ENCODE measurements at places on chromosomes 2 and 18.

DNA sequence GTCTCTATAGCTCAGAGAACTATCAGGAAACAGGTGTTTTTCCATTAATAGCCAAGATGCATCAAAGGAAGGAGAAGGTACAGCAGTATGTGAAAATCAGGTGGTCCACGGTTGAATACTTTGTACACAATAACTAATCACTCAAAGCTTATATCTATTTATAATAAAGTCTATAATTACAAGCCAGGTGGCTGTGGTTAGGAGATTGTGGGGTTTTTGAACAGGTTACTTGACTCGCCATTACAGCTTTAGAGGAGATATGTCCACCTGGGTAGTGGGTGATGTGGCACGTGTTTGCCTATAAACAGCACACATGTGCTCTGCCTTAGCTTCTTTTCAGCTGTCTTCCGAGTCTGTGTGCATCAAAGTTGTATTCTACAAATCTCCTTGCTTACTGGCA is 892.2 kb upstream of the ZEB2 start:
- no peak for DNase-seq

GRCh38 chr18:55047546-55047945 is 88.3 kb upstream of the CCDC68 start:
- DNase-seq, result no peak

- DNase-seq, result no peak
Measured at GRCh38 chr2:205283736-205284270, 398.5 kb upstream of the NRP2 start.

DNA sequence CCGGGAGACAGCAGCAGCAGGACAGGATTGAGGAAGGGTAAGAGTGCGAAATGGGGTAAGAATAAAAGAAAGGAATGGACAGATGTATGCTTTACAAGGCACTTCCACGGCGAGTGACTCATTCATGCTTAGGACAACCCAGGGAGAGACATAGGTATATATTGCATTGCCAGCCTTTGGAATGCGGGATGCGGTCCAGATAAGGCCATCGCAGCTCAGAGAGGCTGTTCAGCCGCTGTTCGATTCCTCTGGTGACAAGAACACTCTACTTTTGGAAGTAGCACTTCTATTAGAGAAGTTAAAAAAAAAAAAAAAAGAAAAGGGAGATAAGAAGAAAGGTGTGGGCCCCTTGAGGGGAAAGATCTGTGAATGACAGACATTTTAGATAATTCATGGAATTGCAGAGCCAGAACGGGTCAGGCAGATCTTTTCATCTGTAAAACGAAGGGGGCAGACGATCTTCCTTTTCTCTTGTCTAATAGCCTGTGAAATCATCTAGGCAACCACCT is 819 bp upstream of the NCOA1 start:
- no peak for DNase-seq

- peak; percentile 6 for DNase-seq
Measured at GRCh38 chr18:3498698-3499471, 48.9 kb downstream of the TGIF1 start.

- no peak for DNase-seq
Measured at GRCh38 chr2:142041105-142041504, 89.7 kb downstream of the LRP1B start.

- DNase-seq, result no peak
Measured at GRCh38 chr18:6835345-6835744, 105.8 kb downstream of the ARHGAP28 start.

GRCh38 chr2:128637481-128638155 is 318.9 kb upstream of the HS6ST1 start:
- no peak for DNase-seq

- DNase-seq, result no peak
Measured at GRCh38 chr2:32136097-32136496, 29.6 kb upstream of the SLC30A6 start.

DNA sequence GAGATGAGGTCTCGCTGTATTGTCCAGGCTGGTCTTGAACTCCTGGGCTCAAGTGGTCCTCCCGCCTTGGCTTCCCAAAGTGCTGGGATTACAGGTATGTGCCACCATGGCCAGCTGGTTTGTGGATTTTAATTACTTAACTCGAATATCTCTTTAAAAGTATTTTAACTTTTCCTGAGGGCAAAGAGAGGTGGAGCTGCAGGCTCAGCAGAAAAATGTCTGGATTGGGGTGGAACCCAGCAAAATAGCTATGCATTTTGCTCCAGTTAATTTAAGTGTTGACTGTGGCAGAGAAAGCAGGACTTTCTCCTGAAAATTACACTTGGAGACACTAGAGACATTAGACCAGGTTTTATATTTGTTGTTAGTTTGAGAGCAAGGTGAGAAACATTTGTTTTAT is 35.5 kb upstream of the TXNDC2 start:
- DNase-seq, result no peak

- DNase-seq, result no peak
Measured at GRCh38 chr2:236935083-236935482, 150.6 kb upstream of the COPS8 start.

GRCh38 chr2:113050921-113051895 is 1.5 kb downstream of the IL36B start:
- no peak for DNase-seq

DNA sequence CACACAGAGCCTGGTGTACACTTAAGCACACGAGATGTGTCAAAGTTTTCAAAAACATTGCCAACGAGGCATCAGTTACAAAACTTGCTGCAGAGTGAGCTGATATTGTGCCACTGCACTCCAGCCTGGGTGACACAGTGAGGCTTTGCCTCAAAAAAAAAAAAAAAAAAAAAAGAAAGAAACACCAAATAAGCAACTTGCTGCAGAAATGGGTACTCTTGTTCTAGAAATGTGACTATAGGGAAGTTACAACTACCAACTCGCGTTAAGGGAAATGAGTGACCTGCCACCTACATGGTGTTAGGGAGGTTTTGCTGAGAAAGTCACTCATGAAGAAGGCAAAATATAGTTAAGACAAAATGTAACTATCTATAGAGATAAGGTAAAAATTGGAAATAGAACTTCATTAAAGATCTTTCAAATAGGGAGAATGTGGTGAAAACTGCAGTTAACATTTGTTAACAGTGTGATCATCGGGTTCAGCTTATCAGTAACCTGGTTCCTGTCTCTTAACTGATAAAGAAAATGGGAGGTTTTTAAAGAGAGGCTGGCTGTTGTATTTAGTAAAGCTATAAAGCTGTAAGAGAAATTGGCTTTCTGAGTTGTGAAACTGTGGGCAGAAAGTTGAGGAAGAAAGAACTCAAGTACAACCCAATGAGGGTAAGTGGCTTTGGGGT is at the start of gene IL1RL1:
Gene IL1RL1, plus strand, starts transcription at position 600 of the 677 bp plus-strand sequence. CDS start 26,702 bp downstream, outside the sequence.
- DNase-seq, result no peak

DNA sequence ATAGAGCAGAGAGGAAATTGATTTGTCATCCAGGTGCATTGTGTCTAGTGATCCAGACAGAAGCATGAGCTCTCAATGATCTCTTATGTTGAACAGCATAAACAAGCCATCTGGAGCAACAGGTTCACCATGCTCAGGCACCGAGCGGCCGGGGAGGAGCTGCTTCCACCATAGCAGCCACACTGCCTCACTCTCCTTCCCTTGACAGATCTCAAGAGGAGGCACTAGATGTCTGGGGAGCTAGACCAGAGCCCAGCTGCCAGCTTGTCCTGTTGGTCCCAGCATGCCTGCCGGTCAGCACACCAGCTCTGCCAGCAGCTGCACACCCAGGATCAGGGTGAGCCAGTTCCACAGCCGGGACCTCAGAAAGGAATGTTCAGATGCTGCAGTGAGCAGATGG is 17.5 kb upstream of the LONRF2 start:
- no peak for DNase-seq

- no peak for DNase-seq
Measured at GRCh38 chr2:85933753-85934594, 45.2 kb upstream of the ST3GAL5 start.

GRCh38 chr2:233250985-233251305 is 528 bp upstream of the ATG16L1 start:
- no peak for DNase-seq

DNA sequence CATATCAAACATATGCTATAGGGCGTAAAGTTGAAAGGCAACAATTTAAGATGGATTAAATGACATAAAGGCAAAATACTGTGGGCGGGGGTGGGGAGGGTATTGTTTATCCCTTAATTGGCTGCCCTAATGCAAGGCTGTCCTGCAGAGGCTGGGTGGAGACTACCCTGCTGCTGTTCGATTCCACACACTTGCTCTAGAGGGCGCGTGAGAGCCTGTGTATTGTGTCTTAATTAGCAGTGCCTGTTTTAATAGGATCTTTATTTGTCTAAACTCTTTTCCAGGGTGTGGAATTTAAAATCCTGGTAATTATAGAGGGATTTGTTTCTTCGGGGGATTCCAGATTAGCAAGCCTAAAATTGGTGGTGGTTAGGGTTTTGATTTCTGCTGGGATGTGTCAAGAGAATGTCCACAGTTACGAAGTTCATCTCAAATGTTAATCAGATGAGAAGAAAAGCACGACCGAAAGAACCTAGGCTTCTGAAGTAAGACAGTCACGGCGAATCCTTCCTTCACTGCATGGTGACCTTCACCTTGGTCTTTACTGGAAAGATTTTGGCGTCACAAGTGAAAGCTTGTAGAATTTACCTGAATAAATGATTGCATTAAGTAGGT is 103.5 kb upstream of the MAP3K20 start:
- peak; percentile 21 for DNase-seq

DNA sequence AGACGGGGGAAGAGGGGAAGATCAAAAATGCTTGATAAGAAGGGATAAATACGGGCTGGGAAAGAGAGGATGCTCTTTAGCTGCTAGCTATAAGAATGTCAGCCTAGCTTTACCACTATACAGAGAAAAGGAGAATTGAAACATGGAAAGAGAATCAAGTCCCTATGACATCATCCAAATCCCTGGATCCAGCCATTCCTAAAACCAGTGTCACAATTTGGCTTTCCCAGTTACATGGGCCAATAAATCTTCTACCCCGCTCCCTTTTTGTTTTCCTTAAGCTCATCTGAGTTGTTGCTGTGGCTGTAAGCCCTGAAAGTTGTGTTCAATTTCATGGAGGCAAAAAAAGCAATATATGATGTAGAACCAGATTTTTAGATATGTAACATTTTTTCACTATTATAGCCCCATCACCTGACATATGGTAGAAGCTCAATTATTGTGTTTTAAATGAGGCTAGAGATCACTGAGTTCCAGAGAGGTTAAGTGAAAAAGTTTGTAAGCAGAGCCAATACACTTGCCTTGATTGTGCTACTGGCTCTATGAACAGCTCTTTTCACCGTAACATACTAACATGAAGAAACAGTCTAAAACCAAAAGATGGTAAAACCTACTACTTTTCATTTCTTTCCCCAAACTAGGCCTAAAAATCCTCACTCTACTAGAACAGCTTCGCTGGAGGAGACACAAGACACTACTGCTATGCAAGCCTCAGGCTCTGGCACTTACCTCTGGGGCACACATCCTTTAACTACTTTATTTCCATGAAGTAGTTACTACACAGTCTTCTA is 4.3 kb downstream of the HNRNPLL start:
- DNase-seq, result no peak

DNA sequence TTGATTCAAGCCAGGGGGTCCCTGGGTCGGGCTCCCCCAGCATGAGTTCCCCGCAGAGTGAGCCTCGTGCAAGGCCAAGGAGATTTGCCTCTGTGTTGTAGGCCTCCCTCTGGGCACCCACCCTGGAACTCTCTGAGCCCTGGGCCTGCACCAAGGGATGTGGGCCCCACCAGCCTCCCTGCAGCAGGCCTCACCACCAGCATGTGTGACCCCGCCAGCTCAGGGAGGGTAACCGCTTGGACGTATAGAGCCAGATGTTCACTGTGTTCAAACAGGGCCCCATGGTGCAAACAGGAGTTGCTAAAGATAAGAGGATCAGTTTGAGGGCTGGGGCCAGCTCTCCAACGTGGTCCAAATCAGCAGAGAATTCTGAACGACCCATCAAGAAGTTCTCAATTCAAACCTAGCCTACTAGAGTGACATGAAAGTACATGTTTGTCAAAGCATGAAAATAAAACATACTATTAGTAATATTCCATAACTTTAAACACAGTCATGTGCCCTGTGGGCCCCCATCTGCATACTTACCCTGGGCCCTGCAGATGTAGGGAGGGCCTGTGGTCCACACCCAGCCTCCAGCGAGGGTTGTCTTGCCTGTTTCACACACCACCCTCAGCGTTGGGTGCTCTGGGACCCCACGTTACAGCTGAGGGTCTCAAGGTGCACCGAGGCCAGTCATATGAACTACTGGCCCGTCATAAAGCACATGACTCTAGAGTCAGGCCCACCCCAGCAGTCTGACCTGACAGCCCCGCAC is 5.5 kb upstream of the TUBB6 start:
- no peak for DNase-seq

- DNase-seq, result no peak
Measured at GRCh38 chr2:2112416-2113105, 218.5 kb downstream of the MYT1L start.

DNA sequence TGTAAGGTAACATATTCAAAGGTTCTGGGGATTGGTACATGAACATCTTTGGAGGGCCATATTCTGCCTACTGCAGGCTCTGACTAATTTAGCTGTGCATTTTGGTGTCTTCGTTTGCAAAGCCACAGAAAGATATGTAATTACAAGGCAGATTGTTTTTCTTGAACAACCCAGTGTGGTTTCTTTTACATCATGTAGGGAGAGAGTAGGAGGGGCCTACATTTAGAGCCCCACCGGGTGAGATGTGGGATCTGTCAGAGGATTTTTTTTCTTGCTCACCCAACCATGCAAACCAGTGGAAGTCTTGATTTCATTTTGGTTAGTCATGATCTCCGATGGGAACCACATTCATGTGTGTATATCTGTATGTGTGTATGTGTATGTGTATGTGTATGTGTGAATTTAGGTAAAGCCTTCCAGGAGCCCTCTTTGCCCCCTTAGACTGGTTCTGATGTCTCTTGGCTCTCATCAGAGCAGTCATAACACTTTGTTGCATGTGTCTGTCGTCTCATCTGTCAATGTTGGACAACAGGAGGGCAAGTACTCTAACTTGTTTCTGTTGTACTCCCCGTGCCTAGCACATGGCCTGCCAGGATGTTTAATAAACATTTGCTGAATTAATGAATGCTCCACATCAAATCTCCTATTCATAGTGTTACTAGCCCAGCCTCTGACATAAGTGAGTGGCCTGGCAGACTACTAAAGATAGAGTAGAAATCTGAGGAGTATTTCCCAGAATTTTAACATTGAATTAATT is 239.9 kb downstream of the MTX2 start:
- DNase-seq, result no peak

DNA sequence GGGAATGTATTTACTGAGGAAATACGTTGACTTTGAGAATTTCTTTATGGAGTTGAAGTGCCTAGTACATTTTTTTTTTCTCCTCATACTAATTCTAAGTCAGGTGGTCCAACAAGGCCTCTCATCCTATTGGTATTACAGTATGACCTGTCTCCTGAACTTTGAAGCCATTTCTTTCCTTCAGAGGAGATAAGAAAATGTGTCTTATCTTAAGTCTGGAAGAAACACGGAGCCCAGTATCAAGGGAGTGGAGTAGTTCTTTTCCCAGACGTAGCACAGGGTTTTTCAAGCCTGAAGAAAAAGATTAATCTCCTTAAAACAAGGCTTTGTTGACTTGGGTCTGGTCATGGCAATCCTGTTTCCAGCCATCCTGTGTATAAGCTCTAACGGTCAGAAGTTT is 11.6 kb upstream of the CPS1 start:
- no peak for DNase-seq

DNA sequence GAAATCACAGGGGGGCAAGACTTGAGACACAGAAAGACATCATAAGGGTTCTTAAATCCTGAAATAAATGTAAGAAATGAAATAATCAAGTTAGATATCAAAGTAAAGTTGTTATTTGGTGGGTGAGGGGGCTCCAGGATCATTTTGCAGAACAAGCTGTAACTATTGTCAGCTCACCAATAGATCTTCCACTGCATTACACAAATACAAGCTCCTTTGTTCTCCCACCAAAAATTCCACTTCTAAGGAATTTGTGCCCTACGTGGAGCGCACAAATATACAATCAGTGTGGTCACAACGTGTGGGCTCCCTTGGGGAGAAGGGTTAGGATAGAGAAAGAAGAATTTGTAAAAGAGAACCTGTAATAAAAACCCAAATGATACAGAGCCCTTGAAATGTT is 19.2 kb upstream of the GALNT5 start:
- no peak for DNase-seq

Measured in activated CD4-positive, alpha-beta T cell treated with anti-CD3 and anti-CD28 coated beads, Interleukin-2, amount 50 U/mL, for 1 hour (primary cell).